ENCODE measurements at places on chromosomes 1 and 21.

DNA sequence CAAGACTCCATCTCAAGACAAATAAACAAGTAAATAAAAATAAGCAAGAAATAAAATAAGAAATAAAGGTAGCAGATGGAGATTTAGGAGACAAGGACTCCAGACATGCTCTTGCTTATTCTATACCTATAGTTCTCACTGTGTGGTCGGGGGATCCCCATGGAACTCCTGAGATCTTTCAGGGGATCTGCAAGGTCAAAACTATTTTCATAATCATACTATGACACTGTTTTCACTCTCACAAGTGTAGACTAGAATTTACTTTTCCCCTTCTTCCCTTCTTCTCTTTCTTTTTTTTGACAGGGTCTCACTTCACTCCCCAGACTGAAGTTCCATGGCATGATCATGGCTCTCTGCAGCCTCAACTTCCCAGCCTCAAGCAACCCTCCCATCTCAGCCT lies 29.8 kb upstream of the NLRP3 start:
- DNase-seq = no peak

DNA sequence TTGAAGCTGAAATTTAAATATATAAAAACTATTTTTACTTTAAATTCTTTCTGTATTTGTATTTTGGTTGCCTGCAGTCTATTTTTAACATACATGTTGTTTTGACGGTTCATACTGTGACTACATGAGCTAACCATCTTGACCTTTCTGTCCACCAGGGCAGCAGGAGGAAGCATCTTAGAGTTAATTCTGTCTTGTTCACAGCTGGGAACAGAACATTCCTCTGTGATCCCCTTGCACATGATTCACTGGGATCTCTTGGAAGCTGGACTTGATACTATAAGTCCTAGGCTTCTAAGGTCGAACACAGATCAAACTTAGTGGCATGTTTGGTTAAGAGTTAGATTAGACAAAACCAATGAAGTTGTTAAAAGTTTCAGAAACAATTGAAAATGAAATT lies 99.7 kb downstream of the NFIA start:
- DNase-seq = no peak

- no peak for DNase-seq
Observed at GRCh38 chr1:61450454-61450853, 274.5 kb downstream of the TM2D1 start.

DNA sequence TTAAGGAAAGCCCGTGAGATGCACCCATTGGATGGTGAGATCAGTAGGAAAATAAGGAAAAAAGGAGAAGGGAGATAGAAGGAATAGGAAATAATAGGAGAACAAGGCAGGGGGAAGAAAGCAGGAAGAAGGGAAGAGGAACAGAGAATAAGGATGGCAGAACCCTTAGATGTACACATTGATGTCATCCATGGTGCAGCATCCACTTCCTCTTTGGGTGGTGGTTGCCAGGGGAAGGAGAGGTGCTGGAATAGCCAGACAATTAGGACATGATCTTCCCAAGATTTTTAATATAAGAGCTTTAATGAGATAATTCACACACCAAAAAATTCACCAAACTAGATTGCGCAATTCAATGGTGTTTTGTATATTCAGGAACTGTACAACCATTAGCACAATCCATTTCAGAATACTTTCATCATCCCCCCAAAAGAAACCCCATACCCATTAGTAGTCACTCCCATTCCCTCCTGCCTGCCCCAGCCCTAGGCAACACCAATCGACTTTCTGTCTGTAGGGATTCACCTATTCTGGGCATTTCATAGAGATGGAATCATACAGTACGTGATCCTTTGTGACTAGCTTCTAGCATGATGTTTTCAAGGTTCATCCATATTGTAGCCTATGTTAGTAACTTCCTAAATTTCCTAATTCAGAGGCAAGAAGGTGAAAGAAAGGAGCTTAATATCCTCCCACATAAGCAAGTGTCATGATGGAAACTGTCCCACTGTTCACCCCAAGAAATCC lies 121.4 kb downstream of the PLXNA2 start:
- DNase-seq = no peak

- DNase-seq = no peak
Observed at GRCh38 chr21:19463966-19464365, 1060.4 kb upstream of the TMPRSS15 start.

GRCh38 chr1:246213036-246213435 lies 294.0 kb downstream of the SMYD3 start:
- no peak for DNase-seq

GRCh38 chr1:230026572-230026971 lies 40.5 kb upstream of the GALNT2 start:
- DNase-seq = no peak

DNA sequence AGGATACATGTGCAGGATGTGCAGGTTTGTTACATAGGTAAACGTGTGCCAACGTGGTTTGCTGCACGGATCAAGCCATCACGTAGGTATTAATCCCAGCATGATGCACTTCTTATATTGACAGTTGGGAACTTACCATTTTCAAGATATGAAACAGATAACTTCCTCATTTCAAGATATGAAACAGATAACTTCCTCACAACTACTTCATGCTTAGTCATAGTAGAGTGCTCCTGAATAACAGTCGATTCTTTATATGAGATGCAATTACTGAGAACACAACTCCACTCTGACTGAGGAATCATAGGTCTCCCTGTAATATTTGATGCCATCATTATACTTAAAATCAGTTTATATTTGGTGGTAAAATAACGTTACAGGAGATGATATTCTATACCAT lies 1124.3 kb downstream of the AMY1C start:
- DNase-seq = no peak

- DNase-seq = no peak
Observed at GRCh38 chr1:39145331-39145965, 59.0 kb upstream of the MACF1 start.

DNA sequence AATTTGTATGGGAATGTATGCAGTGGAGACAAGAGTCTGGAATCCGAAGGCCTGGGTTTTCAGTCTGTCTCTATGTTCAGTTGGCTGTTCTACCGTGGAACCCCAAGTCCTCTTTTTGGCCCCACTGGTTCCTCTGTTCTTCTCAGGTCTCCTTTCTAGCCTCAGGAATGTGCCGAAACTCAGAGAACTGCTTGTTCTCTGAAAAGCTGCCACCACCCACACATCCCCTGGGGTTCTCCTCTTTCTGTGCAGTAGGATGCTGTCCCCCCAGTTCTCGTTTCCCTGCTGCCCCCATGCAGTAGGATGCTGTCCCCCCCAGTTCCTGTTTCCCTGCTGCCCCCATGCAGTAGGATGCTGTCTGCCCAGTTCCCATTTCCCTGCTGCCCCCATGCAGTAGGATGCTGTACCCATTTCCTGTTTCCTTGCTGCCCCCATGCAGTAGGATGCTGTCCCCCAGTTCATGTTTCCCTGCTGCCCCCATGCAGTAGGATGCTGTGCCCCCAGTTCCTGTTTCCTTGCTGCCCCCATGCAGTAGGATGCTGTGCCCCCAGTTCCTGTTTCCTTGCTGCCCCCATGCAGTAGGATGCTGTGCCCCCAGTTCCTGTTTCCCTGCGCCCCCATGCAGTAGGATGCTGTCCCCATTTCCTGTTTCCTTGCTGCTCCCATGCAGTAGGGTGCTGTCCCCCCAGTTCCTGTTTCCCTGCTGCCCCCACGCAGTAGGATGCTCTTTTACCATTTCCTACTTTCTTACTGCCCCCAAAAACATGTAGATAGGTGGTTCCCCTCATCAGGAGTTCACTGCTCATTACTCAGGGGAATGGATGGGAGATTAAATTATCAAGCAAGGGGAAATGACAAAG lies 35.3 kb downstream of the OPTC start:
- no peak for DNase-seq

DNA sequence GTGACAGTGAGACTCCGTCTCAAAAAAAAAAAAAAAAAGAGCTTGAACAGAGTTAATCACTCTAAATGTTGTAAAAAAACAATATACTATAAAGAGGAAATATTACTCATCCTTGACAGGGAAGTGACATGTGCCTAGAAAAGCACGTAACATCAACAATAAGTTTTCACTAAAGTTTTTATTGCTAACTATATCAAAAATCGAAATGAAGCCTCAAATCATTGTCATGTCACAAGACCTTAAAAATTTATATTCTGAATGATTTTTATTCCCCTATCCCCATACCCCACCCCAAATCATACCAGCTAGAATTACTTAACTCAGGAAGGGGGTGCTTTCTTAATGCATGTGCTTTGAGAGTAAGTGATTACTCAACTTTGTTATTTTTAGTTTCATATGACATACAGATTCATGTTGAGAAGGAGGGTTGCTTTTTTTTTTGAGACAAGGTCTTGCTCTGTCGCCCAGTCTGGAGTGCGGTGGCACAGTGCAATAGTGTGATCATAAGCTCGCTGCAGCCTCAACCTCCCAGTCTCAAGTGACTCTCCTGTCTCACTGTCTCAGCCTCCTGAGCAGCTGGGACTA lies 53.6 kb upstream of the MUTYH start:
- no peak for DNase-seq
